ENCODE measurements at places on chromosomes 2 and 18. TPM values are rescaled to one million over a fixed set of nuclear protein-coding genes. Genes with fewer than 3 reads are reported as not detected.

DNA sequence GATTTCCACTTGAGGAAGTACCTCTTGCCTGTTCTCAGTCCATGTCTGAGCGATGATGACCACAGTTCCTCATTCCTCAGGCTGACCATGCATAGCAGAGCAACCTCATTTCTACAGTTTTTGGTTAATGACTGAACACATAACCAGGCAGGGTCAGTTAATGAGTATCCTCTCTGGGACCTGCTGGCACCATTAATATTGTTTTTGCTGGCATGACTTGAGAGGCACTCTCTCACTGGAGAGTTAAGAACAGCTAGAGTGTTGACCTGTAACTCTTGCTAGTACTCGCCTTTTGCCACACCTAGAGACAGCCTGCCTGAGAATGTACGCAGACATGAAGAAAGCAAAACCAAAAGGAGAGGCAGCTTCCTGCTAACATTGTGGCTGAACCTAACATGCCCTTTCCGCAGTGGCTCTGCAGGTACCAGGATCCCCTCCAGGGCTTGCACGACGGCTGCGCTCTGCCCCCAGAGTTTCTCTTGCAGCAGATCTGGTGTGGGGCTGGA is 23.9 kb downstream of the PECR start:
- peaks cover 17% of the 10 kb centered on the region for H3K36me3 ChIP-seq
- peak overlapping the region; percentile 63 for H3K27ac ChIP-seq
- DNase-seq: peak; percentile 40
- H3K4me1 ChIP-seq: peaks cover 17% of the 10 kb centered on the region
- peak overlapping the region; percentile 15 for H3K4me3 ChIP-seq

GRCh38 chr2:1591978-1592907 is 152.1 kb downstream of the PXDN start:
- H3K4me3 ChIP-seq: no peak overlapping the region
- H3K36me3 ChIP-seq: no peaks in the 10 kb centered on the region
- H3K27me3 ChIP-seq: no peaks in the 10 kb centered on the region
- peaks cover 14% of the 10 kb centered on the region for H3K4me1 ChIP-seq
- peak; percentile 90 for DNase-seq

GRCh38 chr2:112290088-112290487 is 14.7 kb downstream of the ZC3H6 start:
- H3K36me3 ChIP-seq: no peaks in the 10 kb centered on the region
- H3K27me3 ChIP-seq: no peaks in the 10 kb centered on the region
- H3K27ac ChIP-seq: no peak overlapping the region
- H3K4me3 ChIP-seq: no peak overlapping the region
- H3K4me1 ChIP-seq: no peaks in the 10 kb centered on the region

The EFR3B gene
- total RNA-seq: 1.7 TPM

DNA sequence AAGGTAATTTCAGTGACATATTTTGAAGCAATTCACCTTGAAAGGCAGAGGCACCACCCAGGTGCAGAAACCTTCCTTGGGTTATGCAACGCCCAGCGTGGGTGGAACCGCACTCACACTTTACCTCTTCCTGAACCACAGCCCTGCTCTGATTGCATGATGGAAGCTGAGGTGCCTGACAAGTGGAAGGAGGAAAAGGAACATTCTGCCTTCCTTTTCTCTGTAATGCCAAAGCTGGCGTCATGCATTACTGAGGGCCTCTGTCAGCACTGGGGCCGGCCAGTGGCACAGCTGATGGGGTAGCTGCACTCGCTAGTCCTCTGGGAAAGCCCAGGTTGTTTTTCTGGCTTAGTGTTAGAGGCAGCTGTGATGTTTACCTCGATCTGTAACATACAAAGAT is 266.5 kb downstream of the NEDD4L start:
- H3K27me3 ChIP-seq: no peaks in the 10 kb centered on the region
- peak; percentile 78 for DNase-seq

The KCNIP3 gene
- total RNA-seq: not detected

DNA sequence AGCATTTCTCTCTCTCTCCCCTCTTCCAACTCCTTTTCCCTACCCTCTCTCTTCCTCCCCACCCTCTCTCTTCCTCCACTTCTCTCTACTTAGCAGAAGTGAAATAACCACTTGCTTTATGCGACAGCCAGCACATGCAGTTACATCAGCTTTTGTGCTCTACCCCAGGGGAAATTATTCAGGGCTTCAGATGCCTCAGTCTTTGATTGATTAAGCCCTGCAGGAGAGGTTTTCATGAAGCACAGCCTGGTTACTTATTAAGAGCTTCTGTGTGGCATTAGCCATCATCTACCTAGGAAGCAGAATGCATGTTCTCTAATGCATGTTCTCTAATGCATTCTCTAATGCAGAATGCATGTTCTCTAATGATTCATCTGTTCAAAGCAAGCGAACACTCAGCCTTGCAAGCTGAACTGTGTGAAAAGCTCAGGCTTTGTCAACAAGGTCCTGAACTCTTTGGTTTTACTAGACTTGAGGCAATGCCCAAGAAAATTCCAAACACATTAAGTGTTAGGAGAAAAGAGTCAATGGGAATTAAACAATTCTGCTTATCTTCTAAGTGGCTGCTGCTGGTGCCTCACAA is 56.1 kb downstream of the LHCGR start:
- no peak for DNase-seq
- no peak overlapping the region for H3K4me3 ChIP-seq
- no peak overlapping the region for H3K27ac ChIP-seq
- H3K27me3 ChIP-seq: no peaks in the 10 kb centered on the region
- H3K36me3 ChIP-seq: no peaks in the 10 kb centered on the region

- DNase-seq: no peak
- H3K36me3 ChIP-seq: no peaks in the 10 kb centered on the region
- no peak overlapping the region for H3K4me3 ChIP-seq
- H3K27ac ChIP-seq: no peak overlapping the region
- no peaks in the 10 kb centered on the region for H3K27me3 ChIP-seq
- H3K4me1 ChIP-seq: no peaks in the 10 kb centered on the region
Measured at GRCh38 chr2:21183726-21184125, 60.0 kb downstream of the TDRD15 start.

Data from stomach (tissue), 19 donors.